Aorta (tissue), 5 donors: ENCODE measurements at places on chromosomes 2 and 18. TPM values are rescaled to one million over a fixed set of nuclear protein-coding genes. Genes with fewer than 3 reads are reported as not detected.

DNA sequence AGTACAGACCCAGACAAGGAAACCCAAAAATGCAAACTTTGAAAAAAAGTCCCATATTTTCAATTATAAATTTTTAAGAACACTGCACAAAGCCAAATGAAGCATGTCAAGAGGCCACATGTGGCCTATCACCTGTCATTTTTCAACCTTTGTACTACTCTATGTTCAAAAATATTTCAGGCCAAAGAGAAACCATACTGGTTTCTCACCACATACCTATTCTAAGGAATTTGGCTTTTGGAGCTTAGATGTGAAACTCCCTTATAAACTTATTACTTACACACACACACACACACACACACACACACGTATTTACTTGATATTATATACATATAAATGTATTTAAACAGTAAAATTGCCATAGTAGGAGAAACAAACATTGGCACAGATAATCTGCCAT lies 338.7 kb downstream of the TXNL1 start:
- no peaks in the 10 kb centered on the region for H3K36me3 ChIP-seq
- no peaks in the 10 kb centered on the region for H3K4me1 ChIP-seq
- H3K4me3 ChIP-seq, result no peak overlapping the region
- H3K27me3 ChIP-seq, result no peaks in the 10 kb centered on the region

DNA sequence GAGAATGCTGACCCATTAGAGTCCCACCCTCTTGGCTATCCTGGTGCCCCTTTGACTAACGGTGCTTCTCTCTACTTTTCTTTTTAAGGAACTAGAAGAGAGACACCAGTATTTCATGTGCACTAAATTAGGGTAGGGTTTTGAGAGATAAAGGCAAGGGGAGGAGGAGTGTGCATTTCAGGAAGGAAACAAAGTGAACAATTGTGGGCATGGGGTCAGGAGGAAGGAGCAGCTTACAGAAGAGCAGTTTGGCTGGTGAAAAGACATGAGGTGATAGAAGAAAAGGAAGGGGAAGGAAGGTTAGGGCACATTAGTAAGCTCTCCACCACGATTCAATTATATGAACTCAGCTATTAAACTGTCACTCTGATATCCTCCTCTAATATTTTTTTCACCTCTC lies 105.8 kb upstream of the CTAGE1 start:
- H3K27ac ChIP-seq, result no peak overlapping the region
- H3K4me3 ChIP-seq, result no peak overlapping the region
- DNase-seq, result no peak
- no peaks in the 10 kb centered on the region for H3K4me1 ChIP-seq
- no peaks in the 10 kb centered on the region for H3K36me3 ChIP-seq
- no peaks in the 10 kb centered on the region for H3K27me3 ChIP-seq

GRCh38 chr2:107376909-107377308 lies 449.8 kb upstream of the RGPD4 start:
- no peak overlapping the region for H3K4me3 ChIP-seq
- H3K4me1 ChIP-seq, result no peaks in the 10 kb centered on the region
- H3K27ac ChIP-seq, result no peak overlapping the region

DNA sequence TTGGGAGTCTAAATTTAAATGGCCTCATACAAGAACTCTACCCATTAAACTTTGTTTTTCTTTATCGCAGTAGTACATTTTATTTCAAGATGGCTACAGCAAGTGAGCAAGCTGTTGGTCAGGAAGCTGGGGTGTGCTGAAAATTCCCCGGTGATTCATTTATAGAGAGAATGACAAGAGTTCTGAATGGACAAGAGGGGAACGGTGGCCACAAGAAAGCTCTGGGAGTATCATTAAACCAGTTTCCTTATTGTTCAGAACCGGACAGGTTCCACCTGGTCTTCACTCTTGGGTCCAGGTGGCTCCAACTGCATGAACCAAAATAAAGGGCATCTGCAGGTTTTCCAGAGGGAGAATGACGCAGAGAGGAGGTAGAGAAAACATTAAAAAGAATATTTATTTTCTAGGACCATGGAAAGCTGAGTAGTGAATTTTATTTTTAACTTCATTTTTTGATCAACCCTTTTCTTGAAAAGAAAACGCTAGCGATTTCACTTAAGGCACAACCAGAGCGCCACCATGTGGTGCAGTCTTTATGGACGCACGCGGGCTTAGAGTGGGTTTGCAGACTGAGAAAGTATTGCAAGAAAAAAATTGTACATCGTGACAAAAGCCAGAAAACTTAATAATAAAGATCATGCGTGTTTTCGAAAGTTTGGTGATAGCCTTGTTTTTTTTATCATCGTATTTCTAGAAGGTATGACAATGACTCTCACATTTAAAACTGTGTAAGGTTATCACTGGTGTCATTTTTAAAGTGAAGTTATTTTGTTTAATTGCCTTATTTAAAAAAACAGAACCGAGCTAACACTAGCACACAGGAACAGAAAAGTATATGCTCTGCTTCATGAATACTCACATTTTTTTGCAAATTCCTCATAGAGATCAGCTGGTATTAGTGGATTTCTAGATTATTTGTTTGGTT lies 97.9 kb upstream of the NOL4 start:
- no peaks in the 10 kb centered on the region for H3K36me3 ChIP-seq
- no peak overlapping the region for H3K4me3 ChIP-seq
- no peaks in the 10 kb centered on the region for H3K4me1 ChIP-seq

GRCh38 chr2:127826047-127826446 lies 15.1 kb upstream of the WDR33 start:
- H3K4me1 ChIP-seq, result no peaks in the 10 kb centered on the region
- H3K36me3 ChIP-seq, result no peaks in the 10 kb centered on the region
- no peak overlapping the region for H3K4me3 ChIP-seq
- no peak for DNase-seq
- H3K27me3 ChIP-seq, result no peaks in the 10 kb centered on the region

GRCh38 chr2:71460595-71461303 lies 7.4 kb downstream of the DYSF start:
- H3K4me3 ChIP-seq, result no peak overlapping the region
- no peak overlapping the region for H3K27ac ChIP-seq
- no peaks in the 10 kb centered on the region for H3K36me3 ChIP-seq
- no peaks in the 10 kb centered on the region for H3K27me3 ChIP-seq
- H3K4me1 ChIP-seq, result no peaks in the 10 kb centered on the region
- DNase-seq, result no peak

- no peaks in the 10 kb centered on the region for H3K36me3 ChIP-seq
- no peak overlapping the region for H3K27ac ChIP-seq
- H3K4me1 ChIP-seq, result no peaks in the 10 kb centered on the region
- peaks cover 1% of the 10 kb centered on the region for H3K27me3 ChIP-seq
These were observed 74.0 kb upstream of the PELI1 start for GRCh38 chr2:64218137-64218802.

GRCh38 chr18:13987956-13988355 lies 72.6 kb upstream of the MC2R start:
- H3K36me3 ChIP-seq, result no peaks in the 10 kb centered on the region
- H3K4me1 ChIP-seq, result no peaks in the 10 kb centered on the region
- no peaks in the 10 kb centered on the region for H3K27me3 ChIP-seq
- no peak overlapping the region for H3K27ac ChIP-seq
- no peak for DNase-seq

- peaks cover 7% of the 10 kb centered on the region for H3K4me1 ChIP-seq
- H3K4me3 ChIP-seq, result no peak overlapping the region
- no peak overlapping the region for H3K27ac ChIP-seq
- no peak for DNase-seq
- no peaks in the 10 kb centered on the region for H3K36me3 ChIP-seq
These were observed 374.1 kb downstream of the LPIN1 start for GRCh38 chr2:12120281-12121150.

- H3K4me1 ChIP-seq, result no peaks in the 10 kb centered on the region
- H3K27ac ChIP-seq, result no peak overlapping the region
- H3K4me3 ChIP-seq, result no peak overlapping the region
- no peaks in the 10 kb centered on the region for H3K27me3 ChIP-seq
- H3K36me3 ChIP-seq, result no peaks in the 10 kb centered on the region
- DNase-seq, result no peak
These were observed 244.6 kb upstream of the RND3 start for GRCh38 chr2:150732064-150732463.

GRCh38 chr2:240602266-240603050 lies 15.9 kb downstream of the CAPN10 start:
- H3K27ac ChIP-seq, result no peak overlapping the region
- H3K4me1 ChIP-seq, result no peaks in the 10 kb centered on the region
- no peaks in the 10 kb centered on the region for H3K27me3 ChIP-seq

DNA sequence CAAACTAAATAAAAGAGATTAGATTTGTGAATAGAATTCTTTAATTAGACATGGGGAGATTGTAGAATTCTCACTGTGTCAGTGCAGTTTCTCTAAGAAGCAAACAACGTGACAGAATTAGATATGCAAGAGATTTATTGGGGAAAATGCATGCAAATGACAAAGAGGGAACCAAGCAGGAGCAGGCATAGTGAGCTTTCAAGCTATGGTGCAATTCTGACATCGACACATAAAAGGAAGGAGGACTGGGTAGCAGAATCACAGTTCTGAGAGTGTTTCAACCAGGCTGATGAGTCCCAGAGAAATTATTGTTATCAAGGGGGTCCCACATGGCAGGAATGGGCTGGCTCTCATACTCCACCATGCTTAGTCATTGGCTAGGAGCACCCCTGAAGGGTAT lies 338.4 kb downstream of the FIGN start:
- no peak overlapping the region for H3K4me3 ChIP-seq
- DNase-seq, result no peak
- no peaks in the 10 kb centered on the region for H3K36me3 ChIP-seq
- no peaks in the 10 kb centered on the region for H3K27me3 ChIP-seq
- H3K4me1 ChIP-seq, result peaks cover 1% of the 10 kb centered on the region

The IL1B gene
- 2.8 TPM for total RNA-seq

The POTEC gene
- not detected for total RNA-seq

The CIB4 gene
- total RNA-seq, result not detected

The ERCC3 gene
- total RNA-seq, result 45.5 TPM

The ALPP gene
- not detected for total RNA-seq
